Breast epithelium (tissue), 4 donors: ENCODE measurements at places on chromosomes 2 and 18. TPM values are rescaled to one million over a fixed set of nuclear protein-coding genes. Genes with fewer than 3 reads are reported as not detected.
A peak's percentile ranks its signal among the peaks of the same experiment; 100 is the strongest.

GRCh38 chr2:161976295-161976694, 97.7 kb downstream of the DPP4 start:
- H3K4me3 ChIP-seq: no peak overlapping the region
- H3K27ac ChIP-seq: no peak overlapping the region
- no peaks in the 10 kb centered on the region for H3K27me3 ChIP-seq
- H3K4me1 ChIP-seq: no peaks in the 10 kb centered on the region
- DNase-seq: no peak
- H3K36me3 ChIP-seq: no peaks in the 10 kb centered on the region

DNA sequence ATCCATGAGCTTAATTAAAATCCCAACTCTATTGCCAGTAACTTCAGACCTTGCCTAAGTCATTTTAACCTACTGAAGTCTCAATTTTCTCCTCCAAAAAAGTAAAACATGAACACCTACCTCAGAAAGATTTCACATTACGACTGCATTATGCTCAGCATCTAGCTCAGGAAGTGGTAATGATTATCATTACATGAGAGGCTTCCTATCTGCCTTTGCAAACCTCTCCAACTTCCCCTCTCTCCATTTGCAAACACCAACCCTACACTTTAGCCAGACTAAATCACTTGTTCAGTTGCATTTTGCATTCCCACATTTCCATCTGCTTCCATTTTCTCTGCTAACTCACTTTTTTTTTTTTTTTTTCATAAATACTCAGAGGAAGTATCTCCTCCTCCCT, 6.8 kb downstream of the SLC38A11 start:
- DNase-seq: no peak
- no peaks in the 10 kb centered on the region for H3K4me1 ChIP-seq
- H3K27me3 ChIP-seq: no peaks in the 10 kb centered on the region
- no peaks in the 10 kb centered on the region for H3K36me3 ChIP-seq

DNA sequence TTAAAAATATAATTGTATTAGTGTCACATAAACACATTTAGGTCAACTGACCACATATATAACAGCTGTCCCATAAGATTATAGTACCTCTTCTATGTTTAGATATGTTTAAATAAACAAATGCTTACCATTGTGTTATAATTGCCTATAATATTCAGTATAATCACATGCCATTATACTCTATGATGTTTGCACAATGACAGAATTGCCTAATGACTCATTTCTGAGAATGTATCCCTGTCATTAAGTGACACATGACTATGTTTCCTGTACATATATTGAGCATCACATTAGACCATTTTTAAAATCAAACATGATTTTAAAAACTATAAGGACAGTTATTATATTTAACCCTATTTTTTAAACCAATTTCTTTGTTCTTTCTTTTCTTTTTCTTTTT, 89.8 kb downstream of the HS6ST1 start:
- no peaks in the 10 kb centered on the region for H3K36me3 ChIP-seq
- H3K27me3 ChIP-seq: no peaks in the 10 kb centered on the region
- no peak for DNase-seq
- no peak overlapping the region for H3K27ac ChIP-seq

- no peak overlapping the region for H3K4me3 ChIP-seq
- H3K4me1 ChIP-seq: no peaks in the 10 kb centered on the region
- H3K27ac ChIP-seq: no peak overlapping the region
- no peaks in the 10 kb centered on the region for H3K36me3 ChIP-seq
- H3K27me3 ChIP-seq: no peaks in the 10 kb centered on the region
- no peak for DNase-seq
Observed at GRCh38 chr2:205741256-205741978, 59.1 kb downstream of the NRP2 start.

- no peak for DNase-seq
- no peak overlapping the region for H3K27ac ChIP-seq
- H3K4me1 ChIP-seq: no peaks in the 10 kb centered on the region
- H3K4me3 ChIP-seq: no peak overlapping the region
- H3K27me3 ChIP-seq: no peaks in the 10 kb centered on the region
Observed at GRCh38 chr2:54866868-54867267, 143.4 kb downstream of the EML6 start.

GRCh38 chr2:2188941-2189340, 142.1 kb downstream of the MYT1L start:
- H3K27ac ChIP-seq: no peak overlapping the region
- no peaks in the 10 kb centered on the region for H3K4me1 ChIP-seq
- H3K27me3 ChIP-seq: no peaks in the 10 kb centered on the region
- no peak for DNase-seq
- H3K36me3 ChIP-seq: no peaks in the 10 kb centered on the region

DNA sequence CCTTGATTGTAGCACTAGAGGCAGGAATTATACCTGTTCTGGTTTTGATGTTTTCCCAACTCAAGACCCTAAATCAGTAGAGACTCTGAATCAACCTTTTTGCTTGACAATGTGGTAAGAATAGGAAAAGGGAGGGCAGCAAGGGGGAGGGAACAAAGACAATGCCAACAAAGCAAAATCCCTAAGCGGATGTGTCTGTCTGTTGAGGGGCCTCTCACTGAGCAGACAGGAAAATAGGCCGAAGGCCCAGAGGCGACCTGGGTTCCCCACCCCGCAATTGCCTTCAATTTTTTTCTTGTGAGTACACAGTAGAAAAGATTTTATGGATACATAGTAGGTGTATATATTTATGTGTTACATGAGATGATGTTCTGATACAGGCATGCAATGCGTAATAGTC, 75.6 kb downstream of the MAP4K4 start:
- no peak for DNase-seq
- no peaks in the 10 kb centered on the region for H3K36me3 ChIP-seq
- H3K4me3 ChIP-seq: no peak overlapping the region

DNA sequence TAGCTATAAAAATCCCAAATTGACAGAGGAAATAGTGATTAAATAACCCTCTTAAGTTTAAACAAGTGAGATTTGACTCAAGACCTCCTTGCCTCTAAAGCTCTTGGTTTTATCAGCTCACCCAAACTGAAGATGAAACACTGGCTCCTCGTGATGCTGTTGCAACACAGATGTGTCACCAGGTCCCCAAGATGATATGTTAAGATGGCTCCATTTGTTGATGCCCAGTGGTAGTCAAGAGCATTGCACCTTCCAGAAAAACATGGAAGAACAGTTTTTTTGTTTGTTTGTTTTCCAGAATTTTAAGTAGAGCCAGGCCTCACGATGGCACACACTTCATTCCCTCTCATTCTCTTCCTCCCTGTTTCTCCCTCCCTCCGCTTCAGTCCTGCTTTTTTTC, 399.8 kb downstream of the TXNL1 start:
- H3K27ac ChIP-seq: no peak overlapping the region
- no peak for DNase-seq
- no peaks in the 10 kb centered on the region for H3K27me3 ChIP-seq
- H3K4me3 ChIP-seq: no peak overlapping the region

DNA sequence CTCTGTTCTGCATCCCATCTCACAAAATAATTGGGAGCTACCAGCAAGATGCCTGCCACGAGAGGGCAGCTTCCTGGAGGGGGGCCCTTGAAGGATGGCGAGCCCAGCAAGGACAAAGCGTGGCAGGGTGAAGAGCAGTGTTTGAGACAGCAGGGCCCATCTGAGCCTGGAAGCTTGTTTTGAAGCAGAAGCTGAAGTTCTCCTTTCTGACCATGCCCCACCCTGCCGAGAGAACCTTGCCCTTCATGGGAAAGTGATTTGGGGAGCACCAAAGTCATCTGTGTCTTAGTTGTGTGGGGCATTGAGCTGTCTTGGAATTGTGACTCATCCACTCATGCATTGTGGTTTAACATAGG, 216.3 kb downstream of the BCL11A start:
- no peak for DNase-seq
- no peaks in the 10 kb centered on the region for H3K36me3 ChIP-seq
- H3K4me1 ChIP-seq: no peaks in the 10 kb centered on the region
- no peak overlapping the region for H3K4me3 ChIP-seq
- H3K27ac ChIP-seq: no peak overlapping the region
- no peaks in the 10 kb centered on the region for H3K27me3 ChIP-seq

GRCh38 chr2:177131858-177132257, 80.7 kb upstream of the HNRNPA3 start:
- no peak for DNase-seq
- H3K27me3 ChIP-seq: no peaks in the 10 kb centered on the region
- H3K4me3 ChIP-seq: no peak overlapping the region
- H3K36me3 ChIP-seq: no peaks in the 10 kb centered on the region

Gene CCDC85A
- total RNA-seq: 7.5 TPM

GRCh38 chr2:43065871-43066270, 160.5 kb downstream of the ZFP36L2 start:
- no peak for DNase-seq
- peaks cover 6% of the 10 kb centered on the region for H3K4me1 ChIP-seq
- no peak overlapping the region for H3K4me3 ChIP-seq
- no peaks in the 10 kb centered on the region for H3K27me3 ChIP-seq
- H3K36me3 ChIP-seq: no peaks in the 10 kb centered on the region
- H3K27ac ChIP-seq: no peak overlapping the region

DNA sequence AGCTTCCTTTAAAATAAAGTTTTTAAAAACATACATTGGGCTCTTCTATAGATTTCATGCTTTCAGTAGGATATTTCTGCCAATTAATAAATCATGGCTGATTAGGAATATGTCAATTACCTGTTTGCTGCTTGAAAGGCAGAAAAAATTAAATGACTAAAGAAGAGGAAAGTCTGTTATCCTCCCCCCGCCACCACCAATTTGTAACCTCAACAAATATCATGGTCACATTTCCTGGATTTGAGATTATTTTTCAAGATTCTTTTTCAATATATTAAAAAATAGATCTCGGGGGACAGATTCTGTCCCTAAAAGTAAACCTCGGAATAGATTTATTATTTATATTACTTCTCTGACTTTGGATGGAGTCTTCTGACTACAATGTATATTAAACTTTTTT, 125.9 kb downstream of the ARHGAP15 start:
- H3K36me3 ChIP-seq: no peaks in the 10 kb centered on the region
- H3K27ac ChIP-seq: no peak overlapping the region
- no peaks in the 10 kb centered on the region for H3K4me1 ChIP-seq
- no peak for DNase-seq
- H3K27me3 ChIP-seq: no peaks in the 10 kb centered on the region

- no peaks in the 10 kb centered on the region for H3K4me1 ChIP-seq
- no peaks in the 10 kb centered on the region for H3K36me3 ChIP-seq
- H3K4me3 ChIP-seq: no peak overlapping the region
Observed at GRCh38 chr2:144213797-144214196, 306.1 kb downstream of the ZEB2 start.

- DNase-seq: peak; percentile 15
- no peak overlapping the region for H3K27ac ChIP-seq
- no peaks in the 10 kb centered on the region for H3K36me3 ChIP-seq
- no peaks in the 10 kb centered on the region for H3K4me1 ChIP-seq
- H3K27me3 ChIP-seq: no peaks in the 10 kb centered on the region
- no peak overlapping the region for H3K4me3 ChIP-seq
Observed at GRCh38 chr2:108917526-108917925, 71.5 kb downstream of the EDAR start.

DNA sequence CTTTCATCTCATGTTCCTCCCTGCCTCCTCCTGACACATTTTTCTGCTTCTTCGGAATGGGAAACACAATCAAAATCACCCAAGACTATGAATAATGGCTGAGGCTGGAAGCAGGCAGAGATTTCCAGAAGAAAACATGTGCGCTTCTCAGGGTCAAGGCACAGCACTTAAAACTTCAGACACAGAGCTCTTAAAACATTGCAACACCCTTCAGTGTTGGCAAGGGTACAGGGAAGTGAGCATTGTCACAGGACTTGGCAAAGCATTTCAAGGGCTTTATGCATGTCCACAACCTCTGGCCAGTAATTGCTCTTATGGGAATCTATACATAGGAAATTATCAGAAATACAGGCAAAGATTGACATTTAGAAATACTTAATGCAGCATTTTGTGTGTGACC, 477.6 kb upstream of the KLHL29 start:
- no peak overlapping the region for H3K27ac ChIP-seq
- no peak for DNase-seq
- H3K36me3 ChIP-seq: no peaks in the 10 kb centered on the region
- H3K4me3 ChIP-seq: no peak overlapping the region

DNA sequence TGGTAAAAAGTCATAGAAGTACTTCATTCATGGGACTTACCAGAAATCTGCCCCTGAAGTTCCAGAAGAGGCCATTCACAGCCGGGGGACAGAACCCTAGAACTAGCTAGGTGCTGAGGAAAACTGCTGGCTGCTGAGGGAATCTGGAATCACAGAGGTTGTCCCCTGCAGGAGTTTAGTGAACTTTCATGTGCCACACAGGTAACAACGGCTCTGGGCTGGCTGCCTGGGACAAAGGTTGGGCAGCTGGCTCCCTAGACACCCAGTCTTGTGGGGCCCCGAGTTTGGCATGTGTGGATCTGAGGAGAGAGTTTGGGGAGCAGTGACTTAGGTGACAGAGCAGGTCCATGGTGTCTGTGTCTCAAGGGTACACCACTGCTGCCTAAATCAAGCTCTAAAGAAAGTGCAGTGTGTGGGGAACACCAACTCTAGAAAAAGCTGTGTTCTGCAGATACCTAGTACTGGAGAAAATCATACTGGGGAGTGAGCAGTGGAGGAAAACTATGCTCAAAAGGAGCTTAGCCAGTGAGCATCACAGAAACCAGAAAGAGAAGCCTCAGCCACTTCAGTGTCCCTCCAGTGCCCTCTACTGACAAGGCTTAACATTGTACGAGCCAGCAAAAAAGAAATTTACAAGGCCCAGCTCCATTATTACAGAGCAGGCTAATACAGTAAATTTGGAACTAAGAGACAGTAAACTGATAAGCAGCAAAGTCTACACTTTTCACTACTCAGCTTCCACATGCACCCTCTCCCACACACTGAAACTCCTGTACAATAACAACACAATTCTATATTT, 15.2 kb downstream of the GALNT3 start:
- H3K36me3 ChIP-seq: no peaks in the 10 kb centered on the region
- H3K4me1 ChIP-seq: no peaks in the 10 kb centered on the region
- H3K27me3 ChIP-seq: no peaks in the 10 kb centered on the region
- no peak overlapping the region for H3K27ac ChIP-seq

DNA sequence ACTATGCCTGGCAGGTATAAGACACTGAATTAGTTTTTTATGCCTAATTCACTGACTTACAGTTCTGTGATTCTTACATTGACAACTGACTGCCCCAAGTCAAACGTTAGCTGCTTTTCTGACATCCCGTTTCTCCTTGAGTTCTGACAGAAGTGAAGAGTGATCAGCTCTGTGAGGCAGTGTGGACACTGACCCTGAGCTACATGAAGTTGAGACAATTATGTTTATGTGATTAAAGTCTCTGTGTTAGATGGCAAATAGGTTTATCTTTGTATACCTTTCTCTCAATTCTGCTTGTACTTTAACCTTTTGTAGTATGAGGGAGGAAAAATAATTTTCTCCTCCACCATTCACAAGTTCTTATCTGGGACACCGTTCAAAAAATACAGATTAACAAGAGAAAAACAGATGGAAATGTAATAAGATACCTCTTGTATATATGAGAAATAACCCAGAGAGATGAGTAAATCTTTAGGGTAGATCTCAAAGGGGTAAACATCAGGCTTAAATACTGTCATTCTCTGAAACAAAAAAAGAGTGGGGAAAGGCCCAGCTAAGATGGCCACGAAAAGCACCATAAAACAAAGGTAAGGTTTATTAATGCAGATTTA, 85.4 kb upstream of the B3GNT2 start:
- no peaks in the 10 kb centered on the region for H3K4me1 ChIP-seq
- no peaks in the 10 kb centered on the region for H3K27me3 ChIP-seq
- no peak for DNase-seq
